Esophagus squamous epithelium (tissue), 5 donors: ENCODE measurements at places on chromosomes 1 and 21. TPM values are rescaled to one million over a fixed set of nuclear protein-coding genes. Genes with fewer than 3 reads are reported as not detected.

The NGF gene
- total RNA-seq = 1.9 TPM

DNA sequence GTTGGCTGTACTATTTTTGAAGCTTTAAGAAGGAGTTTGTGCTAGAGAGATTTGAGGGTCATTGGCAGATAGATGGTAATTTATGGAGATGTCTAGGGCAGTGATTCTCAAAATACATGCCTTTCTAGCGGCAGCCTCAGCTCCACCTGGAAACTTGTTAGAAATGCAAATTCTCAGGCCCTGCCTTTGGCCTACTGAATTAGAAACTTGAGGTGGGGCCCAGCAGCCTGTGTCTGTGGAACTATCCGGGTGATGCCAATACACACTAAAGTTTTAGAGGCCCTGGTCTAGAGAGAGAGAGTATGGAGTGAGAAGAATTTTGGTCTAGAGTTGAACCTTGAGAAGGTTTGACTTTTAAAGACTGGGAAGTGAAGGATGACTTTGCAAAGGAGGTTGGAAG lies 82.5 kb downstream of the CDC14A start:
- DNase-seq = no peak

The POMGNT1 gene
- total RNA-seq = 23.9 TPM

DNA sequence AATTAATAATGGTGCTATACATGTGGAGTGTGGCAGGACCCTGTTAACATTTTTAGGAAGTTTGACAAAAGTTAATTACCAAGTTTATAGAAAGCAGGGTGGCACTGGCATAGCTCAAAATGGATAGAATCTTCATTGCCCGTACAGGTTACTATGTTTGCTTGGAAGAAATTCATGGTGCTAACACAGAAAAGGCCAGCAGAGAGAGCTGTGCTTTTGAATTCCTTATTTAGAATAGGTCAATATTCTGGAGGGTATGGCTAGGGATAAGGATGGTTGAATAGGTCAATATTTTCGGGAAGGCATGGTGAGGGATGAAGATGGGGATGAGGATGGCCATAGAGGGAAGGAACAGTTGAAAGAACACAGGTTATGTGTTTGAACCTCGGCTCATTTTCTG lies 345.1 kb downstream of the LMO4 start:
- no peak for DNase-seq

DNA sequence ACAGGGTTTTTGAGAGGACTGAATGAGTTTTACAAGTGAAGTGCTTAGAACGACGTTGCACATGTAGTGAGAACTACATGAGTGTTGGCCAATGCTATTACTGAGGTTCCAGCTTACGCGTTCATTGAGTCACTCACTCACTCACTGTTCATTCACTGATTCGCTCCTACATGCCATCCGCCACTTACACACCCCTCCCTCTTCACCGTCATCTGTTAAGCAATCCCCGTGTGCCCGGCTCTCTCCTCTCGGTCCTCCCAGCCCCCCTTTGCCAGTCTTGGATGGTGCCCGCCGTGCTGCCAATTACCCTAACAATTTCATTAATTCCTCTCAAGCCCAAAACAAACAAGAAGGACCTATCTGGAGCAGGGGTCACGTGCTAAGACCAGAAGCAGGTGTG lies 27.3 kb upstream of the EPHA2 start:
- DNase-seq = no peak

The MYCL gene
- 15.4 TPM for total RNA-seq

The EXO1 gene
- 1.9 TPM for total RNA-seq

The LIN28A gene
- total RNA-seq = not detected

DNA sequence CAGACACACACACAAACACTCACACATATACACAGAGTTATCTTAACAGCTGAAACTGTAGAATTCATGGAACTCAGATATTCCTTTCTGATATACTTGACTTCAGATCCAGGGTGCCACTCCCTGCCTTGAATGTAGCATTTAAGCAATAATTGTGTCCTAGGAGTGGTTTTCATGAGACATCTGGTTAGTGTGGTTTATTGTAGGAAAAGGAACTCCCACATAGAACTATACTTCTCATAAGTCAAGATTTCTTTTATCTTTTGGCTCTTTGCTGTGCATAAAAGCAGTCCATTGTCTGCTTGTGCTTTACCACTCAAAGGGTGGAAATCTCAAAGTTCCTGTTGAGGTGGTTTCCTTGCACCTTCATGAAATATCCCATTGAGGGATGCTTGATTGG lies 272.6 kb upstream of the SGIP1 start:
- DNase-seq = no peak

DNA sequence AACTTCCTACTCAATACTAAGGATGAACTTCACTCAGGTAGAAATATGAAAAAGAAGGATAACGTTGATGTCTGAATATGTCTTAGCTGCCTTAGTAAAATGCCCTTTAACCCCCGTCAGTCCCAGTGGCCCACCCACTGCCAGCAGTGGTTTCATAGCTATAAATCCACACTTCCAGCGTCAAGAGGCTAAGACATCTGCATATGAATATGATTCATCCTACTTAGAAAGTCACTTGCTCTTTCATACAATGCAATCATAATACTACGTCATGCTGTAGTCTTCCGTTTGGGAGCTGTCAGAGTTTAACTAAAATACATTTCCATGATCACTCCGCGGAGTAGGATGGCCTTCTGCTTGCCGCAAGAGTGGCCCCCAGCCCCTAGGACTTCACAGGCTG lies 247.3 kb downstream of the SDCCAG8 start:
- DNase-seq = no peak

The ITLN2 gene
- total RNA-seq = not detected

DNA sequence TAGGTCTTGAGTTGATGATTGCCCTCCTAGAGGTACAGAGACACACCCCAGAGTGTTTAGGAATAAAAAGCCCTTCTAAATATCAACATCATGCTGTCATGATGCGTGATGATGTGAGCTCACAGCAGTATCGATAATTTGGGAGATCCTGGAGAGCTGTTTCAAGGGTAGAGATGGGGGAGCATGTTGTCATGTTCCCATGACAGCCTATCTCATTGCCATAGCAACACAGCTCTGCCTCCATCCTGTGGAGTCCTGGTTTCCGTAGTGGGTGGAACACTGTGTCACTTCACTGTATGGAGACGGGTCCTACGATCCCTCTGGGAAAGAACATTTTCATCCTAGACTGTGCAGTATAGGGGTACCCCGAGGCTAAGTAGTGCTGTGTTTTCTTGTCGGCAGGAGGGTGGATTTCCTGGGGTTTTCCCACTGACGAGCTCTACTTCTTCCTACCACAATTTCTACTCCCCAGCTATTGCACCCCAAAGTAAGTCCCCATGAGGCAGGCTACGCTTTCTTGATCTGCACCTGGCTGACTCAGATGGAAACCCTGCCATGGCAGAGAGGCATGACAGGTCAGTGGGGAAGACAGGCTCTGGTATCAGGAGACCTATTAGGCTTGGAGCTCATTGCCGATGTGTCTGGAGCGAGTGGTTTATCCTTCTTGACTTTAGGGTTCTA lies 7.2 kb downstream of the KISS1 start:
- no peak for DNase-seq

GRCh38 chr1:8477983-8478362 lies 160.1 kb downstream of the SLC45A1 start:
- no peak for DNase-seq

DNA sequence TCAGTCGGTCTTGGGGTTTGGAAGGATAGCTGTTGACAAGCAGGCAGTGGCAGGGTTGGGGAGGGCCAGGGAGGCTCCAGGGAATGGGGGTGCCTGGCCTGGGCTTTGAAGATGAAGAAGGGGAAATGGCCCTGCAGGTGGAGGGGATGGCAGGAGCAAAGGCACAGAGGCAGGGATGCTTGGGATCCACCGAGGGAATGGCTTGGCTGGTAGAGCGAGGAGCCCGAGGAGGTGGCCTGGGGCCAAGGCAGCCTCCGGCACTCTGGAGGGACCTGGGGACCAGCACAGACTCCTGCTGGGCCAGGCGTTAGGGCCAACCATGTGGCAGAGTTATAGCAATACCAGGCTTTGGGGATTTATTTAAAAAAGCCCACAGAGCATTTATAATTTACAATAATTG lies 62.9 kb upstream of the EDN2 start:
- DNase-seq = no peak

GRCh38 chr1:54499097-54499359 lies 49.0 kb upstream of the ACOT11 start:
- no peak for DNase-seq

DNA sequence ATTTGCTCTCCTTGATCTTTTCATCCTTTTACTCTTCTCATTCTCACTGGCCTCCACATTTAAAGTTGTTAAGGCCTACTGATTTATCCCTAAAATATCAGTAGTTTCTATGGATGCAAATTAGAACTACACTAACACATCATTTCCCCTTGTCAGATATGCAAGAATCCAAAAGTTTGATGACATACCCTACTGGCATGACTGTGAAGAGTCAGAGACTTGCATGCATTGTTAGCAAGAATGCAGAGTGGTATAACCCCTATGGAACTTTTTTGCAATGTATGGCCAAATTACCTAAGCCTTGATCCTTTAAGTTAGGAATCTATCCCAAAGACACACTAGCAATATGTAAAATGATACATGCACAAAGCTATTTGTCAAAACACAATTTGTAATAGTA lies 23.6 kb upstream of the HIVEP3 start:
- no peak for DNase-seq

GRCh38 chr1:38527373-38527966 lies 332.1 kb downstream of the RRAGC start:
- no peak for DNase-seq

DNA sequence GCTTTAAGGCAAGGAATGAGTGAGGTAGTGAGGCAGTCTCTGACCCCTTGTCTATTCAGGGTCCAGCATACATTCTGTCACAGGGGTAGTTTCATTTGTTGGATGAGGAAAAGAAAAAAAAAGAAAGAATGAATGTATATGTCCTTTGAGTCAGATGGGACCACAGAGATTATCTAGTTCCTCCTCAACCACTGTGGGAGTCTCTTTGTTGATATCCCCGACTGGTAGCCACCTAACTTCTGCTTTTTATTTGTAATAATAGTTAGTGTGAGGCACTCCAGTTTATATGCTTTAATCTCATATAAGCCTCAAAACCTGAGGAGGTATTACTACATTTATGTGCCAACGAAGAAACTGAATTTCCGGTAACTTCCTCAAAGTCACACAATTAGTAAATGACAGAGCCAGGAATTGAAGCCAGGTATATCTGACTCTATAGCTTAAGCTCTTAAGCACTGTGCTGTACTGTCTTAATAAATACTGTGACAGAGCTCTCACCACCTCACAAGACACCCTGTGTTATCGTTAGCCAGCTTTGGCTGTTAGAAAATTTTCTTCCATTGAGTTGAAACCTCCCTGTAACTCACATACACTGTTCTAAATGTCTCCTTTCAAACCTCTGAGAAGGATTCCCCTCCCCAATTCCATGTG lies 82.2 kb downstream of the MDM4 start:
- no peak for DNase-seq

GRCh38 chr1:39882152-39882551 lies 1.2 kb downstream of the TRIT1 start:
- DNase-seq = no peak

GRCh38 chr1:247184254-247184653 lies 12.4 kb upstream of the ZNF124 start:
- DNase-seq = no peak

The CD84 gene
- total RNA-seq = 9.0 TPM

The CYP4Z1 gene
- total RNA-seq = 1.4 TPM

DNA sequence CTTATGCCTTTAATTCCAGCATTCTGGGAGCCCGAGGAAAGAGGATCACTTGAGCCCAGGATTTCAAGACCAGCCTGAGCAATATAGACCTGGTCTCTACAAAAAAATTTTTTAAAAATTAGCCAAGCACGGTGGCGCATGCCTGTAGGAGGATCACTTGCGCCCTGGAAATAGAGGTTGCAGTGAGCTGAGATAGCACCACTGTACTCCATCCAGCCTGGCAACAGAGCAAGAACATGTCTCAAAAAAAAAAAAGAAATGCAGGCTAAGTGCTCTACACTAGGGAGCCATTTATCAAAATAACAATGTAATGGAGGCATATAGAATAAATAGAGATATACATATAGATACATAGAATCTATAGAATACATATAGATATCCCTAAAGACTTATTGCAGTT lies 23.3 kb downstream of the CEPT1 start:
- no peak for DNase-seq

DNA sequence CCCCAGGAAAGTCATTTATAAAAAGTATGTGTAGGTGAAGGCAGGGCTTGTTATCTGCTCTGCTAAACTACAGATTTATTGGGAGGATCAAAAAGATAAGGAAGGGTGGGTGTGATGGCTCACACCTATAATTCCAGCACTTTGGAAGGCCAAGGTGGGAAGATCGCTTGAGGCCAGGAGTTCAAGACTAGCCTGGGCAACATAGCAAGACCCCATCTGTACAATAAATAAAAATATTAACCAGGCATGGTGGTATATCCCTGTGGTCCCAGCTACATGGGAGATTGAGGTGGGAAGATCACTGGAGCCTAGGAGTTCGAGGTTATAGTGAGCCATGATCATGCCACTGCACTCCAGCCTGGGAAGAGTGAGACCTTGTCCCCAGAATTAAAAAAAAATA lies 86.4 kb downstream of the NENF start:
- DNase-seq = no peak

- no peak for DNase-seq
These were observed 44.7 kb downstream of the TNNT2 start for GRCh38 chr1:201332616-201333335.

GRCh38 chr1:159932296-159933285 lies 7.3 kb upstream of the TAGLN2 start:
- no peak for DNase-seq

GRCh38 chr1:165854101-165854845 lies 26.9 kb downstream of the UCK2 start:
- no peak for DNase-seq

DNA sequence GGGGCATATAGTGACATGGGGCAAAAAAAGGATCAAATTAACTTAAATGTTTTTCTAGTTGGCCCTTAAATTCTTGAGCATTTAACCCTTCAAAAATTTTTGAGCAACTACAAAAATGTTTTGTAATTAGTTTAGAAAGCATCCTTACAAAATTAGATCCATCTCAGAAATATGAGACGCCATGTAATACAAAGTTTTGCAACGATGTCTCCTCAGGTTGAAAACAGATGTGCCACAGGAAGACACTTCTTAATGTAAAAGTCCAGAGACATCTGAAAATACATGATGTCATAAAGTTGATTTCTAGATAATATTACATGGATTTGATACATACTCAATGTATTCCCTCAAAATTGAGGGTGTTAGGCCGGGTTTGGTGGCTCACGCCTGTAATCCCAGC lies 37.5 kb downstream of the CD46 start:
- DNase-seq = no peak

The S100A7A gene
- 72.9 TPM for total RNA-seq

DNA sequence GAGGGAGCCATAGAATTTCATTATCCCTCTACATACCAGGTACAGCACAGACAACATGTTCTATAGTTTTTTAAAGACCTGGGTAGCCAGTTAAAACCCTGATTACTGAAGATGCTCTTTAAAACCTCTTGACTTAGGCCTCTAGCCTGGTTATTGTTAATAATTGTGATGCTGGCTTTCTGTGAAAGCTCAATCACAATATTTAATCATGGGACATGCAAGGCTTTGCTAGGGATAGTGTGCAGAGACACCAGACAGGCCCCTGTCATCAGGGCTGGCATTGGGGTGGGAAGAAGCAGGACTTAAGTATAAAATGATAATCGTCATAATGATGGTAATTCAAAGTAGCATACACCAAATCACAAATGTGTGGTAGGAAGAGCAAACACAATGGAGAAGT lies 274.4 kb downstream of the PTBP2 start:
- DNase-seq = no peak

The CD48 gene
- 7.0 TPM for total RNA-seq

GRCh38 chr21:22657781-22658180 lies 1659.6 kb downstream of the NCAM2 start:
- no peak for DNase-seq
